ENCODE measurements at places on chromosomes 5 and 9.

- no peak for DNase-seq
These were observed 51.4 kb downstream of the TRIP13 start for GRCh38 chr5:943918-944620.

GRCh38 chr5:67215519-67216471 is 19.2 kb upstream of the CD180 start:
- DNase-seq: peak; percentile 28

DNA sequence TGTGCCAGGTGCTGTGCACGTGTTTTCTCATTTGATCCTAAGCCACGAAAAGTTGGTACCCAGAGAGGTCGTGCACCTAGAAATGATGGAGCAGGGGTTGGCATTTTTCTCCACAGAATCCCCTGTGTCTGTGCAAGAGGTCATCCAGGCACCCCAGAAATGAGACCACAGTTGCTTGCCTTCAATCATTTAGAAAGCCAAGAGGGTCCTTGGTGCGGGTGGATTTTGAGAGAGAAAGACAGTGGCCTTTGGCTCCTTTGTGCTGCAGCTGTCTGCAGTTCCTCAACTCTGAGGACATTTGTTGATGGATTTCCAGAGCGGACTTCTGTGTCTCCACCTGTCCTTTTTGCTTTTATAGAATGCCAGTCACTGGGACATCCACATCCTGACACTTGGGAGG is 33.8 kb upstream of the SPRY4 start:
- DNase-seq: no peak

DNA sequence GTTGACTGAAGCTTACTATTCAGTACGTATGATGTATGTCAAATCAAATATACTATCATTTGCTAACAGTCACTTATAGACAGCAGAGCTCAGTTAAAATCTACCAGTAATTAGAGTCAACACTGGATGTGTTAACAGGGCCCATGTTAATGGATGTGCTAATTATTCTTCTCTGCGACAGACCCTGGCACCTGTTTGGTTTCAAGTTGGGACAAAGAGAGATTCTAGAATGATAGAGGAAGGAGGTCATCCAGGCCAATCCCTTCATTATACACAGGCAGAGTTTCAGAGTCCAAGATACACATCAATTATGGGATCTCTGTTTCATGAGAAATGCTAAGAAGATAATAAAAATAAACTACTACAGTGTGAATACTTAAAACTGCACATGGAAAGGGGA is 615.0 kb downstream of the ZNF608 start:
- DNase-seq: no peak

GRCh38 chr9:69204326-69204725 is 30.2 kb downstream of the TJP2 start:
- no peak for DNase-seq

DNA sequence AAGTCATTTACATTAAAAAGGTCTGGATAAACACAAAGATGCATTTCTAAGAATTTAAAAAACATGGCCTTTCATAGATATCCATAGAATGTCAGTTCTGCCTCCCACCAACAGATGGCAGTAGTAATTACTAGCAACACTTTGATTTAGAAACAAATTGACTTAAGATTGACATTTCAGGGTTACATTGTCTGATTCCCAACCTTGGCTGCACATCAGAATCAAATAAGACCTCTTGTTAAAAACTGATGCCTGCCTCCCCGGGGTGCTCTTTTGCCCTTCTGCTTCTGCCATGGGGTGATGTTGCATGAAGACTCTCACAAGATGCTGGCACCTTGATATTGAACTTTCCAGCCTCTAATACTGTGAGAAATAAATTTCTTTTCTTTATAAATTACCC is 146.2 kb upstream of the GPR151 start:
- peak; percentile 7 for DNase-seq
